Anterior cingulate cortex (tissue), 58 donors: ENCODE measurements at places on chromosomes 1 and 21.

DNA sequence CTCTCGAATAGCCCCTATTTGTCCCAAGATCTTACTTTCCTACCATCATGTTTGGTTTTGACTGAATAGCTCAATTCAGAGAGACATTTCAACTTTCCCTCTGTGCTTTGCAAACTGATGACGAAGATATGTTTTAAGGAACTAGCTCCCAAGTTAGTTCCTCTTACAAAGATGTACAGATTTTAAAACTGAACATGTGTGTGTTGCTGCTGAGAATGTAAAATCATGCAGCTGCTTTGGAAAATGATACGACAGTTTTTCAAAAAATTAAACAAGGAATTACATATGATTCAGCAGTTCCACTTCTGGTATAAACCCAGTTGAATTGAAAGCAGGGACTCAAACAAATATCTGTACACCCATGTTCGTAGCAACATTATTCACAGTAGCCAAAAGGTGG is 33.6 kb downstream of the KIF26B start:
- DNase-seq: no peak

DNA sequence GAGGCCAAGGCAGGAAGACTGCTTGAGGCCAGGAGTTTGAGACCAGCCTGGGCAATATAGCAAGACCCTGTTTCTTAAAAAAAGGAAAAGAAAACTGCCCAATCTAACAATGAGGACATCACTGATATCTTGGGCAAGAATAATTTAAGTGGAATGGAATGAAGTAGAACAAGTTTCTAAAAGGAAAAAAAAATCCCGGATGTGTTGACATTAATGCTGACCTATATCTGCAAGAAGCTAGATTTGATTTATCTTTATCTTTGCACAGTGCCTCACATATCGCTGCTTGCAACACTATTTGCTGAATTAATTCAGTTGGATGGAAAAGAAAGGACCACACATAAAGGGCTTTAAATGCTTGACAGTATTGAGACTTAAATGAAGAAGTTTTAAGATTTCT is 27.8 kb downstream of the DIPK1A start:
- DNase-seq: no peak

DNA sequence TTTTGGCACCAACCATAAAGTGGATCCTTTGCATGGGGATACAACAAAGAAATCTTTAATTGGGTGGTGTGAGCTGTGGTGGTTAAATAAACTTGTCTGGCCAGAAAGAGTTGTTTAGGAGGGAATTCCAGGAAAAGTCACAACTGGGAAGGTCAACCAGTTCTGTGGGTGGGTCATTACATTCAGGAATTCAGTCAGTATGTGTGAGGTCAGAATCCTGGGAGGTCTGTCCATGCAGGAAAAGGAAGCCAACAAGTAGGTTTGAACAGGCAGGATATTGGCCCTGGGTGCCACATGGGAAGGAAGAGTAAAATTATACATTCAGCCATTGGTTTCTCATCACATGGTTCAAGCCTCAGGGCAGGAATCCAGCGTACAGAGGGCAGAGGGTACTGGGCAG is 162.3 kb upstream of the ADAMTS5 start:
- DNase-seq: no peak

DNA sequence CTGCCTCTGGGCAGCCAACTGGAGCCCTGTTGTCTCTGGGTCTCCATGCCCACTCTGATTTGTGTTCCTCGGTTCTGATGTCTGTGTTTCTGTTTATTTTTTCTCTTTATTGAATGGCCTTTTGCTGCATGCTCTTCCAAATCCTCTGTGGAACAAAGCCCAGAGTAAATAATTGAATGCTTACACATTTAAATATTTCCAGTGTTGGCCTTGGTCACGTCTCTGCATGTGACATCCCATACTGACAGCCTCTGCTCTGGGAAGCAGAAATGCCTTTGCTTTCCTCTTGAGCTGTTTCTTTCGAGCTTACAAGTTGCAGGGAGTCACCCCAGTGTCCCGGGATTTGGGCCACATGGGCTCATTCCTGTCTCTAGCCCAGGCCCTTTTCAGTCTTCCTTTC is 267.9 kb downstream of the PTPRU start:
- no peak for DNase-seq

- DNase-seq: no peak
Observed at GRCh38 chr1:182357913-182358312, 33.7 kb downstream of the GLUL start.

DNA sequence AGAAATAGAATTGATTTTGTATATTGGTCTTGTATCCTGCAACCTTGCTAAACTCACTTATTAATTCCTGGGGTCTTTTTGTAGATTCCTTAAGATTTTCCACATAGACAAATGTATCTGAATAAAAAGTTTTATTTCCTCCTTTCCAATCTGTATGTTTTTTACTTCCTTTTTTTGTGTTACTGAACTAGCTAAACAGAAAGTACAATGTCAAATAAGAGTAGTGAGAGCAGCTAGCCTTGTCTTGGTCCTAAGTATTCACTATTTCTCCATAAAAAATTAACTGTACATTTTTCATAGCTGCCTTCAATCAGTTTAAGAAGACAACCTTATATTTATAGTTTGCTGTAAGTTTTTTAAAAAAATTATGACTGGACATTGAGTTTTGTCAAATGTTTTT is 74.9 kb downstream of the FASLG start:
- no peak for DNase-seq

DNA sequence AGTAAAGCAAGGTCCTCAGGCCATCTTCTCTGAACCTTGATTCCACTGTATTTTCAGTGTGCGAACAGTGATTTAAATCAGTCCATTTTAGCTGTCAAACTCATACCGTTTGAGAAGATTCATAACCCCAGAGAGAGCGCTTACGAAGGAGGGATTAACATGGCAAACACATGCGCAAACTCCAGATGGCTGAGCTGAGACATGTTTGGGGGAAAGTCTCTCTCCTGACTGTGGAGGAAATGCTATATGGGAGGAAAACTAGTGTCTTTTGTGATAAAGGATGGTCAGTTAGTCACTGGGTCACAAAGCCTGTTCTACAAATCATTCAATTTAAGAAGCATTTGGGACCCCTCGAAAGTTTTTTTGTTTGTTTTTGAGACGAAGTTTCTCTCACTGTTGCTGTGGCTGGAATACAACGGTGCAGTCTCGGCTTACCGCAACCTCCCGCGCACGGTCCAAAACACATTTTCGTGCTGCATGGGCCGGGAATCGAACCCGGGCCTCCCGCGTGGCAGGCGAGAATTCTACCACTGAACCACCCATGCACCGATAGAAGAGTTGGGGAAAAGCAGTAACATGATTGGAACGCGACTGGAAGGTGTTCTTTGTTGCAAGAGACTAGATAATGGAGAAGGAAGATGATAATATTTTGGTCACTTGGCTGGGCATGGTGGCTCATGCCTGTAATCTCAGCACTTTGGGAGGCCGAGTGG is 58.4 kb upstream of the CXADR start:
- DNase-seq: peak; percentile 78

- DNase-seq: no peak
Observed at GRCh38 chr1:51299981-51300670, 30.2 kb downstream of the TTC39A start.

DNA sequence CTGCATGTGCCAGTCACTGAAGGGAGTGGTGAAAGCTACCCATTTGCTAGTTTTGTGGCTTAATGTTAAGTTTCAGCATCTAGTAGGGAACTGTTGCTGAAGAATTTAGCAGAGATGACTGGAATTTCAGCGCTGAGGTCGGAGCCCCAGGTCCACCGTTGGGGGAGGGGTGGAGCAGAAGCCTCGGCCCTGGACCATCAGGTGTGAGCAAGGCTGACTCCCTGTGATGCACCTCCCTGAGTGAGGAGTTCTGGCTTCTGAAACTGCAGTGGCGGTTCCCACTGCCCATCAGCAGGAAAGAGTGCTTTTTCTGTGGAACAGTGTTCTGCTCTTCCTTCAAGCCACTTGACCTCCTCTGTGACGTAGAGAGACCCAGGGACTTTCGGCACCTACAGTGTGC is 1.3 kb downstream of the NOS1AP start:
- DNase-seq: peak; percentile 22

- no peak for DNase-seq
Observed at GRCh38 chr1:227270554-227270953, 47.7 kb downstream of the CDC42BPA start.

DNA sequence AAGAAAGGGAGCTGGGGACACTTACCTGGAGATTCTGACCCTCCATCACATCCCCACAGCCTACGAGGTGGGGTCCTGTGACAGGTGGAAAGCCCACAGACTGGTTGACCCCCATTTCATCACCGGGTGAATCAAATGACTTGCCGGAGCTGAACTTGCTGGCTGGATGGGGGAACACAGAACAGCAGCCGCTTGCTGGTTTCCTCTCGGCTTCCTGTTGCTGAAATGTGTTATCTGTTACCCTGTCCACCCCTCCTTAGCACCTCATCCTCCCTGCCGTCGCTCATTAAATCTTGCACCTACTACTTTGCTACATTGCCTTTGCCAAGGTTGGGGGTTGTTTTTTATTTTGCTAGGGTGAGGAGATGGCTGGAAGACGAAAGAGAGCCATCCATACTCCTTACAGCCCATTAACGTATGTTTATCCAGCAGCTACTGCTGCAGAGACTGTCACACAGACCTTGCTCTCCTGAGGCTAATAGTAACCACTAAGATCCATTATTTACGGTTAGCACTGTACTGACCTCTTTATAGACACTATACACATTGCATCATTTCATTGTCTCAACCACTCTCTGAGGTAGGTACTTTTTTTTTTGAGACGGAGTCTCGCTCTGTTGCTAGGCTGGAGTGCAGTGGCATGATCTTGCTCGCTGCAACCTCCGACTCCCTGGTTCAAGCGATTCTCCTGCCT is 7.0 kb downstream of the PAFAH2 start:
- DNase-seq: no peak

DNA sequence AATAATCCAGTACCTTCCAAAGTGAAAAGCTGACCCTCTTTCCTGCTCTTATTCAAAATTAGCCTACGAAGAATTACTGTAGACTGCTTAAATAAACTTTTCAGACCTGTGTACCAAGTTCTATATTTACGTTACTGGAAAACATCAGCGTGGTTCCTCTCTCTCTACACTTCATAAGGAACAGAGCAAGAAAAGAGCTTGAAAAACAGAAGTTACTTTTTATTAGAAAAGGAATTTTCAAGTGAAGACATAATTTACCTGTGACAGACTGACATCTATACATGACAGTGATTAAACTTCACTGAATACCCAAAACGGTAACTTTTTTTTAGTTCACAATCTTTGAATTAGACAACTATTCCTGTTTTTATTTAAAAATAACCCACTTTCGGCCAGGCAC is 2.7 kb downstream of the ENAH start:
- DNase-seq: no peak

DNA sequence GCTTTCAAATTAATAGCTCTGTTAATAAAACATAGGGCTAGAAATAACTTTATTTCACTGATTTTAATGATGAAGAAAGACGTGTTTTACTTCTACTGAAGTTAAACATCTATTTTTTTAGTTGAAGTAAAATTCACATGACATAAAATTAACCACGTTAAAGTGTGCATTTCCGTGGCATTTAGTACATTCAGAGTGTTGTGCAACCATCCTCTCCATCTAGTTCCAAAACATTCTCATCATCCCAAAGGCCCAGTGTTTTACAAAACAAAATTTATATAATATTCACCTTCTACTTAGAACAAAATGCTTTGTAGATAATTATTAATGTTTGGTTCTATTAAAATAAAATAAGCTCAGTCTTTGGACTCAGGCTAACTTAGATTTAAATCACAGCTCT is 108.5 kb upstream of the GNG12 start:
- DNase-seq: no peak

GRCh38 chr1:17886386-17886785 is 131.3 kb downstream of the ACTL8 start:
- no peak for DNase-seq

- DNase-seq: no peak
Observed at GRCh38 chr1:241048622-241049021, 308.4 kb downstream of the RGS7 start.
